ENCODE measurements at places on chromosomes 3 and 15.
A peak's percentile ranks its signal among the peaks of the same experiment; 100 is the strongest.

GRCh38 chr3:165193366-165194254, 2.6 kb downstream of the SLITRK3 start:
- DNase-seq = no peak

GRCh38 chr3:189498995-189499704, 132.0 kb upstream of the TP63 start:
- DNase-seq = no peak

- no peak for DNase-seq
Observed at GRCh38 chr3:55607844-55608243, 120.7 kb upstream of the WNT5A start.

GRCh38 chr3:51960386-51960785, 5.2 kb downstream of the GPR62 start:
- DNase-seq = no peak

DNA sequence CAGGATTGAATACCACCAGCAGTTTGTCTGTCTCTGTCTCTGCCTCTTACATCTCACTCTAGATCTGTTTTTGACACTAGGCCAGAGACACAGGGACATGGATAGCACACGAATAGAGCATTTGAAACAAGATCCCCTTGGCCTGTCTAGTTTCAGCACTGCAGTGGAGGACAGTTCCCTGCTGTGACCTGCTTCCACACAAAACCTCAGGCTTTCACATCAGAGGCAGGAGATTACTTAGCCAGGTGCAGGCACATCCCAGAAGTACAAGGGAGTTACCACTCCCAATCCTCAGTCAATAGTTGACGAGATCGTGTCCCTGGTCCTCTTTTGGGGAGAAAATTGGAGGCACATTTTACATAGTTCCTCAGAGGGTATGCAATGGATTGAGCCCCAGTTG, 34.0 kb upstream of the CCK start:
- DNase-seq = no peak

DNA sequence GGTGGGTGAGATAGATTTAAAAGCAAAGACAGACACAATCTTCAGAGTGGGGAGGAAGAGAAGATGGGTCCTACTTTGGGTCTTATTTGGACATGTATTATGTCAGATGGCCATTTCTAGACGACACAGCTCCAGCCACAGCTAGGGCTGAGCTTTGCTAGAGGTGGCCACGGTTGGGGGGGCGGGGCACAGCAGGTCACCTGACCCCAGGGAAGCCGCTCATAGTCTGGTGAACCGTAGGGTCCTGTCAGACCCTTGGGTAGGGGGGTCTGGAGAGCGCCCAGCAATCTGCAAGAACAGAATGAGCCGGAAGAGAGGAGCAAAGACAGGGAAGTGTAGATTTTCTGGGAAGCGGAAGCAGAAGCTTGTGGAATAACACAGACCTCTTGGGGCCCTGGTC, 6.6 kb downstream of the EPB42 start:
- DNase-seq = no peak

- DNase-seq = no peak
Observed at GRCh38 chr15:31024979-31025378, 33.6 kb upstream of the MTMR10 start.

- no peak for DNase-seq
Observed at GRCh38 chr3:157087780-157088600, 72.0 kb downstream of the CCNL1 start.

GRCh38 chr3:53137835-53138446, 7.7 kb upstream of the RFT1 start:
- no peak for DNase-seq

DNA sequence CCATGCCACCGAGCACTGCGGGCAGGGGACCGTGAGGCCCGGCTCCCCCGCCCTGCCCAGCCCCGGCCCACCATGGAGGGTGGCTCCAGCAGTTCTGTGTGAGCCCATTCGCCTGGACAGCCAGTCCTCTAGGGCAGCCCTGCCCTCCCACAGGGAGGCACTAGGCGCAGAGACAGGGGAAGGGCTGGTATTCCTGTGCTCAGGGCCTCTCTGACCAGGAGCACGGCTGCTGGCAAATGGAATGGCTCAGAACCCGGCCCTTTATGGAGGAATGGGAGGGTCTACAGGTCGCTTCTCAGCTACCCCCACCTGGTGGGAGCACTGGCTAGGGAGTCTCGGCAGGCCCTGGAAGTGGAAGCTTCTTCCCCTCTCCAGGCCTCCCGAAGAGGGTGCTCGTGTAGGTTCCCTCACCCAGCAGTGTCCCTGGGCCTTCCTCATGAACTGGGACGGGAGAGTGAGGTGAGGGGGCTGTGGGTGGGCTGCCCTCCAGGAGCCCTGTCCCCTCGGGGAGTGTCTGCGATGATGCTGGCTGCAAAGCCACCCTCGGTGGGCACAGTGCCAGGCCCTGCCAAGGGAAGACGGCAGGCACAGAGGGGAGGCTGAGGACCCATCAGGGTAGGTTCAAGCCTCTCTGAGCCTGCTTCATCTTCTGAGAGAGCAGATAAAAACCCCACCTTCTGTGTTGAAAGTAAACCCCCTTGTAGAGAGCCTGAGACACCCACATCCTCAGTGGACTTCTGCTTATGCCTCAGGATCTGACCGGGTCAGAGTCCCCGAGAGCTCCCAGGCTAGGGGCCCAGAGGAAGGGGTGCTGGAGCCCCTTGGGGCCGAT, 1.5 kb downstream of the MELTF start:
- DNase-seq = no peak

GRCh38 chr3:134445636-134446035, 40.1 kb downstream of the ANAPC13 start:
- no peak for DNase-seq

GRCh38 chr15:60889006-60889405, 340.1 kb downstream of the RORA start:
- DNase-seq = no peak

- DNase-seq = no peak
Observed at GRCh38 chr3:31710123-31710803, 177.5 kb downstream of the STT3B start.

DNA sequence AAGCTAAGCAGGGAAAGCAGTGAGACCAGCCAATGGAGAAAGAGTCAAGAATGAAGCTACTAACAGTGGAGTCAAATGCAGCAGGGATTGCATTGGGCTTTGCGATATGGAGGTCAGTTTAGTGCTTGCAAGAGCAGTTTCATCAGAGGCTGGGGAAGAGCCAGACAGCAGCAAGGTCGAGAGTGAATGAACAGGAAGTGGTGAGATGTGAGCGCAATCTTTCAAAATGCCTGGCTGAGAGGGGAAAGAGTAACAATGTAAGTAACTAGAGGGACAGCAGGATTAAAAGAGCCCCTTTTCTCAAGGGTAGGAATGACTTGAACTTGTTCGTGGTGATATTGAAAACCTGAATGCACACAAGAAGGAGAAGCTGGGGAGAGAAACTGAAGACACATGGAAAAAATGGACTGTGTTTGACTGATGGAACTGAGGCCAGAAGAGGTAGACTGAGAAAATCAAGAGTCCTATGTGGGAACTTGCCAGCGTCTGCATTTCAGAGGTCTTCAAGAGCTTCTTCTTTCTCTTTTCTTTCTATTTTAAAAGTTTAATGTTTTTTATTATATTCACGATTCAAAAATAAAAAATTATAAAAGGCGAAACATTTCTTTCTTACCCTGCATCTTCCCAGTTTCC, 30.6 kb upstream of the GPR160 start:
- peak; percentile 35 for DNase-seq

DNA sequence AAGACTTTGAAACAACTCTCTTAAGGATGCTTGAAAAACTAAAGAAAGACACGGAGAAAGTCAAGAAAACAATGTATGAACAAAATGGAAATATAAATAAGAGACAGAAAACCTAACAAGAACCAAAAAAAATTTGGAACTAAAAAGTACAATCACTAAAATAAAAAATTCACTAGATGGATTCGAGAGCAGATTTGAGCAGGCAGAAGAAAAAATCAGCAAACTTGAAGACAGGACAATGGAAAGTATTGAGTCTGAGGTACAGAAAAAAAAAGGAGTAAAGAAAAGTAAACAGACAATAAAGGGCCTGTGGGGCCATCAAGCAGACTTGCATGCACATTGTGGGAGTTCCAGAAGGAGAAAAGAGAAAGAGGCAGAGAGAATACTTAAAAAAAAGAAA, 13.4 kb upstream of the CDAN1 start:
- no peak for DNase-seq

DNA sequence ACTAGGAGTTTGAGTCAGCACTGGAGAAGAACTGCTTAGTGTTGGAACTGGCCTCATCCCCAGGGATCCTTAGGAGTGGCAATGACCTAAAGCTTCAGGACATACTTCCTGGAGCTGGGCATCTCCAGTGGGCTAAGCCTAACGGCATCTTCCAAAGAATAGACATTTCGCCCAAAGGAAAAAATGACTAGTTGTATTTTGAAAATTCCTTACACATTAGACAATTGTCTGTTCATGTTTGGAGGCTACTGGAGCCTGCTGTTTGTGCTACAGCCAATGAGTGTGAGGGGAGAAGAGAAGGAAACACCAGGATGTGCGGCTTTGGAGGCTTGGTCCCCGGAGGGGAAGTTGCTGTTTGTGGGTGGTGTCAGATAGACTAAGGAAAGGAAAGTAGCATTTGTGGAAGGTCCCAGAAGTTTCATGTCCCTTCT, 77.6 kb downstream of the POLR2M start:
- DNase-seq = no peak

DNA sequence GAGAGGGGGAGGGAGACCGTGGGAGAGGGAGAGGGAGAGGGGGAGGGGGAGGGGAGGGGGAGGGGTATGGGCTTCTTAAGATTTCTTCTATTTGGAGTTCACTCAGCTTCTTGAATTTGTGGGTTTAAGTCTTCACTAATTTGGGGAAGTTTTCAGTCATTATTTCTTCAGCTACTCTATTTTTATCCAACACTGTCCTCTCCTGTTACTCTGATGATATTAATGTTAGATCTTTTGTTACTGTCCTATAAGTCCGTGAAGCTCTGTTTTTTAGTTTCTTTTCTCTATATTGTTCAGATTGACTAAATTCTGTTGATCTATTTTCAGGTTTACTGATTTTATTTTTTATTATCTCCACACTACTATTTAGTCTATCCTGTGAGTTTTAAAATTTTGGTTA, 351.5 kb upstream of the TPM1 start:
- DNase-seq = no peak

DNA sequence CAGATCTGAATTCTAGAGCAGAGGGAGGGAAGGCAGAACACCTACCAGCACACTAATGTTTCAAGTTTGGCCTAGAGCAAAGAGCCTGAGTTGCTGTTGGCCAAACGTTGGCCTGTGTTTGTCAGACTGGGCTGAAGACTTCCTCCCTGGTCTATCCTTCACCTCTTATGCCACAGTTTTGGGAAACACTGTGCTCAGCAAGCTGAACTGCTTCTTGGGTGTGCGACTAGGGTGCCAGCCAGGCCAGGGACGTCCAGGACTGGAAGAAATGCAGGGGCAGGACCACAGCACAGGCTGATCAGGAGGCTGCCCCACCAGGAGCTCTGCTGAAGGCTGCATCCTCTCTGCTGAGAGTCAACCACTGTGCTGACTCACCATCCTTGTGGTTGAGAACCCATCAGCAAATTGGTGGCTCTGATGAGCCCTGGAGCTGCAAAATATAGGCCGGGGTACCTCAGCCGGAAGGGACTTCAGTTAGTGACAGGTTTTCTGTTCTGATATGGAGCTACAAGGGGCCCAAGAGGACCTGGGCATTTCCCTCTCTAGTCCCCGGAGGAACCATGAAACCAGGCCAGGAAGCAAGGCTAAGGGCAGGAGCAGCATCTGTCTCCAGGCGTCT, 131.6 kb upstream of the RASGRP1 start:
- peak; percentile 54 for DNase-seq

DNA sequence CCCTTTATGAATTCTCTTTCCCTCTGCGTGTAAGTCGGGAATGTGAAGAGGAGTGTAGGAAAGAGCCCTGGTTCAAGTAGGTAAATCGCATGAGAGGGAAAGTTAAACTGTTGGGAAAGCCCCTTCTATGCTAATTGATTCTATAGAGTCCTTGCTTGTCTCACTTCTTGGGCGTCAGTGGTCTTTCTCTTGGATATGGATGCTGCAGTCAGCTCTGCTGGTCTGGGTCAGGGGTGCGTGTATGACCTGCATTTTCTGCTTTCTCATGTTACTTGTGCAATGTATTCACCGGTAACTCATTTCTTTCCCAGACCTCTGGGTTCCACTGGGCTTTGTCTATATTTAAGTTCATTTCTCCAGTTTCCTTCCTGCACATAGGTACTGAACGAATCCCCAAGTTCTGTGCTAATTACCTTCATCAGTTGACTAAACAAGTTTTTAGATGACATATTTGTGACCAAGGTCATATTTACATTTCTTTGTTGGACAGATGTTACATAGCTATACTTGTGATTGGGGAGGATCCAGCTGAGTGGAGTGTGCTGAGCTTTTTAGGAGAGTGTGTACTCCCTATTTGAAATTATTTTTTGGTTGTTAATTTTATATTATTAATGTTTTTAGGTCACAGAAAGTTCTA, 1.4 kb downstream of the SETD5 start:
- peak; percentile 71 for DNase-seq

DNA sequence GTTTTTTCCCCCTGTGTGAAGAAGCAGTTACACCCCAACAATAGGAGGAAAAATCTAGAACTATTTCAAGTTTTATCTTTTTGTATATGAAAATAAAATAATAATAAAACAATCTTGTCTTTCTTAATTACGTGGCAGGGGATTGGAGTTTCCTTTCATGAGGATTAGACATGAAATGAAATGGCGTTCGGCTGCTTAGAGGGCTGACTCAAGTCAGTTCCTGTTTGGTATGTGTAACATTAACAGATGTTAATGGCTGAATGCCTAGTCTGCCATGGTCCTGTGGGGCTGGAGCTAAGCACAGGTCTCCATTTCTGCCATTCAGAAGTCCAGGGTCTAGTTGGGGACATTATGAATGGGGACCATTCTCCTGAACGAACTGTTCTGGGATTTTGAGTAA, 3.1 kb upstream of the EXOG start:
- DNase-seq = no peak

DNA sequence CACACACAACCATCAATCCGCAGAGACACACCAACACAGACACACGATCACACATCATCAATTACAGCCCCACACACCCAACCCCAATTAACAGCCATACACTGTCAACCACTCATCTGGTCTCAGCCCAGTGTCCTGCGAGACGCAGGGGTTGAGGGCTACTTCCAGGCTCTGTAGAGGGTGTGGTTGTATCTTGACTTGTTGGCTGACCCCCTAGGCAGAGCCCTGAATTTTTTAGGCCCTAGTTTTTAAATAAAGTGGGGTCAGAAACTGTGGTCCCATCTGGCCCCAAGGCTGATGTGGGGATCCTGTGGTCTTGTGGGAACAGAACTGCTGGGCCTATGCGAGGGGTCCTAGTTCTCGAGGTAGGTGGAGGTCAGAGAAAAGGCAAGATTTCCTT, 9.2 kb downstream of the VILL start:
- no peak for DNase-seq

DNA sequence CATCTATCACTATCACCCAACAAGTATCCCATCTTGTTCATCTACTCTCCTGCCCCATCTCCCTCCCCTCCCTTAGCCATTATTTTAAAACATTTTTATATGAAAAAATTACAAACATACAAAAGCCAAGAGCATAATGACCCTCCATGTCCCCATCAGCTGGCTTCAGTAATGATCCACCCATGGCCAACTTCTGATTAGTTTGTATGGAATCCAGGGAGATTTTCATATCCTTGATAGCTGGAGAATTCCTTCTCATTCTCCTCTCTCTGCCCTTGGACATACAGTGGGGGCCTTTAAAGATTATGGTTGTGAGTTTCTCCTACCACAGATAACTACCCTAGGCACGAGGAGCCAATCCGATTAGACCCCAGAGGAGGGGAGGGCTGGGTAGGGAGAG, 40.2 kb downstream of the IRAK2 start:
- no peak for DNase-seq
